Activated gamma-delta T cell (primary cell): ENCODE measurements at places on chromosomes 5 and 9.
A peak's percentile ranks its signal among the peaks of the same experiment; 100 is the strongest.

- no peak for DNase-seq
Observed at GRCh38 chr5:32055891-32056866, 117.9 kb downstream of the GOLPH3 start.

- DNase-seq, result no peak
Observed at GRCh38 chr5:14628346-14628745, 36.2 kb upstream of the OTULIN start.

- no peak for DNase-seq
Observed at GRCh38 chr5:95927927-95928723, 33.5 kb downstream of the ELL2 start.

GRCh38 chr9:116124472-116125040, 29.0 kb upstream of the PAPPA start:
- DNase-seq, result no peak

DNA sequence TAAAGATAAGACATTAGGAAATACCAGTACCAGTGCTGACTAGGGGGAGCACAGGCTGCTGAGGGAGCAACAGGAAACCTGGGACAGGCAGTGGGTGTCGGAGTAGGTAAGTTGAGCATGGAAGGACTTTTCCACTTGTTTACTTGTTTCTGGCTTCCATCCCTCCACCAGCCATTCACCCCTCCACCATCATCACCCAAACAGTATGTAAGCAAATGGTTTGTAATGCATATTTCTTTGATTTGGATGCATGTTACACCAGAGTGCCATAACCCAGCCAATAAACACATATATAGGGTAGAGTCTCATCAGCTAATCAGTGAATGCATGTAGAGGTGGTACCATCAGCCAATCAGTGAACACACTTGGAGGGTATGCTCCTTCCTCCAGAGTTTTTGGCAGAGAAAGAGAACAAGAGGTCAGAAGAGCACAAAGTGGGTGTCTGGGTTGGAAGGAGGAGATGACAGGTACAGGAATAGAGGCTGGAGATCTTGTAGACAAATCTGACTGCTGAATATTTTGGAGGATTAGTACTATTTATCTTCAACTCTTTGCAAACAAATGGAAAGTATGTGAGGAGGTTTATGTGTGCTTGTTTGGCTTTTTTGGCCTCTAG, 37.7 kb upstream of the PDE8B start:
- no peak for DNase-seq

GRCh38 chr5:68214482-68215207, 911 bp upstream of the PIK3R1 start:
- DNase-seq, result no peak

- DNase-seq, result peak; percentile 18
Observed at GRCh38 chr5:141878186-141878710, at the start of gene PCDH1. Gene PCDH1 (minus strand): TSS chr5:141878410. CDS start chr5:141878262, 148 bp downstream.

GRCh38 chr5:134515801-134516200, 9.7 kb upstream of the JADE2 start:
- DNase-seq, result no peak

GRCh38 chr5:43774881-43775399, 172.0 kb downstream of the NNT start:
- DNase-seq, result no peak

DNA sequence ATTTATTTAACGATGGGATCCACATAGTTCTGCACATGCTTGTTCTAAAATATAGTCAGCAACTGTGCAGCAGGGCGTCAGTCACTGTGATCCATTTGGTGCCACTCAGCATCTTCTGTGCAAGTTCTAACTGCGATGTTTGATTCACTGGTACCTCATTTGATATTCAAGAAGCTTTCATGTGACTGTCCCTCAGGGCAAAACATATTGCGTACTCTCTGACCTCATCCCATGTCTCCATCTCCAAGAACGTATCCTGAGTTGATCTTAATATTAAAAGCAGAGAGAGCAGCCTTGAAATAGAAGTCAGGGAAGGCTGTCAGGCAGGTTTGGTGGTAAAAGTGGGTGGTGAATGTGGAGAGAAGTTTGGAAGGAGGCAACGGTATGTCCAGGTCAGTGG, 116.5 kb upstream of the ATP10B start:
- DNase-seq, result no peak

- no peak for DNase-seq
Observed at GRCh38 chr5:143476601-143477211, 73.2 kb upstream of the NR3C1 start.

GRCh38 chr9:37121881-37122280, 1.5 kb downstream of the ZCCHC7 start:
- no peak for DNase-seq

- no peak for DNase-seq
Observed at GRCh38 chr9:113998525-113999255, 79.4 kb downstream of the AMBP start.

DNA sequence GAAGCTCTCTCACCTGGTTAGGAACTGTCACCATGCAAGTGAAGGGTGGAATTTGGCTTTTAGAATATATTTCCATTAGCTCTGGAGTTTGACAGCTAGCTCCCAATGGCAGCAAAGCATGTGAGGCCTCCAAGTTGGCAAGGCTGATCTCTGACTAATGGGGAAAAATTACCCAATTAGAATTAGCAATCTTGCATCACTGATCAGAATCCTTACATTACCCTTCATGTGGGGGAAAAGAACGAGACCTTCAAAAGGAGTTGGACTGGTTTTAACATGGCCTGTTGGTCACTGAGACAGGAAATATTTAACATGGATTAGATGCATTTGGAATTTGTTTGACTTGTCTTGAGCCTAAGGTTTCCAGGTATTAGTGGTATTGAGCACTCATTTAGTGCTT, 192.3 kb upstream of the GDNF start:
- DNase-seq, result no peak

DNA sequence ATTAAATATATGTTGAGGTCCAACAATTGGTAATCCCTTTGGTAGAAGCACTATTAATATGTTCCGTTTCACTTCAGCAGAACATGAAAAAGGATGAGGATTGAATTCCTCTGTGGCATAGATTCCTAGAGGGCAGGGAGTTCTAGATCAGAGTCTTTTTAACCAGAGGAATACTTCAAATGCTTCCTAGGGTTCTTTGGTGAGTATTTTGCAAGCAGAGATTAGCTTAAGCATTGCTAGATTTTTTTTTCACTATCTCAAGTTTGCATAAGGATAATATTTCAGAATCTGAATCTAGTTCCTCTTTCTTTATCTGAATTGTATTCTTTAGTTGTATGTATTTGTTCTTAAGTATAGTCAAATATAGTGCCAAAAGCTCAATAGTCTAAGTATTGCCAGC, 116.6 kb upstream of the ADAMTSL1 start:
- no peak for DNase-seq

DNA sequence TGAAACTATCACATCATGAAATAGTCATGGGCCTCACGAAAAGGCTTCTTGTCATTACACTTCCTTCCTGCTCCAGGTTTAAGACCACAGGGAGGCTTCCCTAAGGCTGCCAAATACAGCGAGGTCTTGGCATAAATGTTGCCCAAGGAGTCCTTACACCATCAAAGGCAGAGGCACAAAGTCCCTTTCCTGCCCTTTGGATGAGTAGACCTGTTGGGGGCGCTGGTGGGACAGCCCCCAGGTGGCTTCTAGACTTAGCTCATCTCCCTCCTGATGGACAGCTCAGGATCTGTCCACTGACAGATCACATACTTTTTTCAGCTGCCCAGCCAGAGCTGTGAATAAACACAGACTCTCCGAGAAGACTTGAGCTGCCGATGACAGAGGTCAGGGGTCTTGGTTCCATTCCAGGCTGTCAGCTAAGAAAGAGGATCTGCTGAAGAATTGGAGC, 15.5 kb upstream of the MEGF9 start:
- DNase-seq, result no peak

DNA sequence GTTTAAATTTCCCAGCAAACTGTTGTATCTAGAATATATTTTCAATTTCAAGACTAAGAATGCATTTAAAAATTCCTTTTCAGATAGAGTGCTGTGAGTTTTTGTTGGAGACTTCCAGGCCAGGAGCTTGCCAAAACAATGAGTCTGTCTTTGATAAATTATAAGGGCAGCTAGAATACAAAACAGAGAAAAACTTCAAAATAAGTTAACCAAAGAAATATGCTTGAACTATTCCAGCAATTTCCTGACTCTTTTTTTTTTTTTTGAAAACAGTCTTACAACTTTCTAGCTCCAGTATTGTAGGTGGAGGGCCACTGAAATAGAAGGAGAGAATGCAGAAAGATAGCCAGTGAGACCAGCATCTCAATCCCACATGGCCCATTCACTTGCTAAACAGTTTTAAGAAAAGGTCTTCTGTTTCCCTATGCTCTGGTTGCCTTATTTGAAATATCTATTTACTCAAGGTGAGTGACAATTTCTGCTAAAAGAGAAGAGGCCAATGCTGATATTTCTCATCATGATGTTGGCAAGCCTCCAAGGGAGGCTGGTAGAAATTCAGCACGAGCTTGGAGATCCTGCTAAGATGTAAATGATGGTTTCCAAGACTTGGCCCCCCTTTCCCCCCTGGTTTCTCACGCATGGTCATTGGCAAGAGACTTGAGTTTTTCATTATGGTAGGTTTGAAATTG, 103.2 kb downstream of the USP20 start:
- no peak for DNase-seq

DNA sequence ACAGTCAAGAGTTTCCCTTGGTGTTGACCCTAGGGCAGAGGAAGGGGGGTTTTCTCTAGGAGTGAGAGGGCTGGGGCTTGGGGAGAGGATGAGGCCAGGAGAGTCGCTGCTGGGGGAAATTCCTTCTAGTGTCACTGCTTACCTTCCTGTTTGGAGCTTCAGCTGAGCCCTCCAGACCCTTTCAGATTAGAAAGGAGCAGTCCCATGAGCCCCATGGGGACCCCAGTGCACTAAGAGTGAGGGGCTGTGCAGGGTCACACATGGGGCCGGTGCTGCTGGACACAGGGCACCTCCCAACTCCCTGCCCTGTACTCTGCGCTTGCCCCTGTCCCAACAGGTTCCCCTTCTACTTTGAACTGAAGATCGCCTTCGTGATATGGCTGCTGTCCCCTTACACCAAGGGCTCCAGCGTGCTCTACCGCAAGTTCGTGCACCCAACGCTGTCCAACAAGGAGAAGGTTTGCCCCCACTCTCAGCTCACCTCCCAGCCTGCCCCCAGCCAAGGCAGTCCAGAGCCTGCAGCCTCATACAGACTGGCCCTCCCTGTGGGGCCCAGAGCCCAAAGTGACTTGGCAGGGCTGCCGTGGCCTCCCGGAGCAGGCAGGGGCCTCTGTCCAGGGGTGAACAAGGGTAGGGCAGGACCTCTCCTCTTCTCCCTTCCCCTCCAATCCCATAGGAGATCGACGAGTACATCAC, 5.4 kb downstream of the REEP2 start:
- no peak for DNase-seq

- no peak for DNase-seq
Observed at GRCh38 chr5:11305245-11305644, 544.2 kb upstream of the DAP start.

DNA sequence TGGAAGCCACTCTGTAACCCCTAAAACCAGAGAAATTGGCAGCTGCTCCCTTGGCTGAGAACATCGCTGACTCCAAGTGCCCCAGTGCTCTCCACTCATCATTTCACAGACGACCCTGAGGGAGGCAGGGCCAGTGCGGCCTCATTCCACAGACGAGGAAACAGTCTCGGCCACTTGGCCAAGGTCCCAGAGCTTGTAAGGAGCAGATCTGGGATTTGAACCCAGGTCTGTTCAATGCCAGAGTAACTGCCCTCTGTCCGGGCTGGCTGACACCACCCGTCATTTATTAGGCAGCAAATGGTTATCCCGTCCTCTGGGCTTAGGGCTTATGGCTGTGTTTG, 19.9 kb upstream of the IER5L start:
- DNase-seq, result no peak

GRCh38 chr9:126312584-126313551, 13.8 kb upstream of the MVB12B start:
- DNase-seq, result no peak

- no peak for DNase-seq
Observed at GRCh38 chr9:123370108-123370507, 14.1 kb downstream of the CRB2 start.

GRCh38 chr9:126687930-126688461, 74.3 kb downstream of the LMX1B start:
- no peak for DNase-seq

- DNase-seq, result no peak
Observed at GRCh38 chr9:12796601-12797000, 21.8 kb downstream of the LURAP1L start.

DNA sequence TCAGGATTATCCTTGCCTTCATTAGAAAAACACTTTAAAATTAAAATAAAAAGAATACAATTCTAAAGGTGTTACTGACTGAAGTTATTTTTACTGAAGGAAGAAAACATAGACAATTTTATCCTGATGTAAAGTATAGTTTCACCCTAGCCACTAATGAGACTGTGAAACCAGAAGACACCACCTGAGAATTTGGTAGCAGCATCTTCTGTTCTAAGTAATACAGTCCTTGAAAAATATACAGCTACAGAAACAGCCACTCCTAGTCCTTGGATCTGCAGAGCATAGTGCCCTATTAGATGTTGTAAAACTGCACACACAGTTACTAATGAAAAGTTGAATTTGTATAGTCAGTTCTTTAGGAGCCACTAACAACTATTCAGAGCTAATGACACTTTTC, 377.7 kb downstream of the PRR16 start:
- DNase-seq, result no peak

DNA sequence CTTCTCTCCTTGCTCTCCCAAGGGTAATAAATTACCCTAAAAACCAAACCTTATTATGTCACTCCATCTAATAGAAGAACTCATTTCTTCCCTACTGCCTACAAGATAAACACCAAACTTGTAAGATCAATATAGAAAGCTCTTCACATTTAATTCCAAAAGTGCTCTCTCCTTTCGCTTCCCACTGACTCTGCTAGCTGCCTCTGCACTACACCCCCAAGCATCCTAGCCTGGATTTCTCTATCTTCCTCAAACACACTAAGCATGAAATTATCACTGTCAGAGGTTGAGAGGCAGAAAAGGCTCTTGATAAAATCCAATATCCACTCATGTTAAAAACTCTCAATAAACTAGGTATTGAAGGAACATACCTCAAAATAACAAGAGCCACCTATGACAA, 162.4 kb downstream of the KCNN2 start:
- DNase-seq, result no peak

GRCh38 chr9:98081477-98082219, 25.1 kb downstream of the NANS start:
- no peak for DNase-seq
